ENCODE measurements at places on chromosomes 2 and 18.

GRCh38 chr18:45557287-45557686 lies 58.0 kb upstream of the SLC14A2 start:
- DNase-seq = no peak

DNA sequence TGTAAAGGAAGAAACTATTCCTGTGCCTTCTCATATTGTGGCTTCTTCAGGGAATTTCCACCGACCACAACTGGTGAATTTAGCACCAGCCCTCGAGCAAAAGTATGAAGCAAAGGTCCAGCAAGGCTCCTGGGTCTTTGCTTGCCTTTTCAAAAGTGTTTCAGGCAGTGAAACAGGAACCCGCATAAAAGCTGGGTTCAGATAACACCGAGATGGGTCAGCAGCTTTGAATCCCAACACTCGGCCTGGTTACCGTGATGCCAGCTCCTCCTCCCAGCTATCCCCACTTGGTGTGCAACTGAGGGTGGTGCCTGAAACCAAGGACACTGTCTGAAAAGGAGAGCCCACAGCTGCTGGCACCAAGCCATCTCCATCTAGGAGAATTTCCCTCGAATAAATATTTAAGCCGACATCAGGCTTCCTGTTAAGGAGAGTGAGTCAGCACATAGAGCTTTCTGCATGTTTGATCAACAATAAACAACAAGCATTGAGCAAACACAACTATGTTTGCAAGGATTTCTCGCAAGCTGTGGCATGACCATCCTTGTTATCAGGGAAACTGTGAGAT lies 69.5 kb downstream of the ANTXR1 start:
- DNase-seq = no peak

DNA sequence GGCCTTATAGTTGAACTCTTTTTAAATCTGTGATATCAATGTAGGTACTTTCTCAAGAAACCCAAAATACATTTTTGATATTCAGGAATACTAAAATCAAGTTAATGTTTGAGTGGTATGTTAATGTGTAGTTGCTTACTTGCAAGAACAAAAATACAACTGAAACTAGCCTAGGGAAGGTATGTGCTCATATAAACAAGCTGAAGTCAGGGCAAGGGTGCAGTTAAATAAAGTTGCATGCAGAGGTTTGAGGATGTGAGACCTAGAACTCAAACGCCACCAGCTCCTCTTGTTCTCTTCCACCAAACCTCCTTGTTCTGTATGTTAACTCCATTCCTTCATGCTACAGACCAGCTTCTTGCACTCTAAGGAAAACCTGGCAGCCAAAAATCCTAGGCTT lies 388.3 kb upstream of the SMIM21 start:
- DNase-seq = no peak

DNA sequence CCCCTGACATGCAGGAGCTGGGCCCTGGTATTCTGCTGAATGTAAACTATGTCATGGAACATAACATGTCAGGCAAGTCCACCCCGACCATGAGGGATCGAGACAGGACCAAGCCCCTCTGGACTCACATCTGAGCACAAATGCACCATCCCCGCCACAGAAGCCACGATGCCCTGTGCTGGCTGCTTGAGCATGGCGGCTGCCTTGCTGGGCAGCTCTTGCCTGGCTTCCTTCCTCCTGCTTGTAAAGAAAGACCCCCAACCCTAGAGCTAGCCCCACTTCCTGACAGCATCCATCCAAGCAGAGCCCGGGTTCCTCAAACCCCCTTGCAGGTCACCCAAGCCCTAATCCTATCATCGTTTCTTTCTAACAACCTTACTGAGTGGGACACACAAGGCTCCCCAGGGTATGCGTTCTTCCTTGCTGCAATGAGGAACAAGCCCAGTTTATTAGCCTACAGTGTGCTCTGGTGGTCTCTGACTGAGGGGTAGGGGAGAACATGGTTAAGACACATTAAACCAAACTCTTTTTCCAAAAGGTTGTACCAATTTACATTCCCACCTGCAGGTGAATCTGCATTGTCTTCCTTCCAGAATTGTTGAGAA lies 26.6 kb downstream of the PTPN18 start:
- DNase-seq = no peak

- DNase-seq = no peak
Measured at GRCh38 chr2:166373105-166373504, 2.6 kb downstream of the SCN9A start.

- no peak for DNase-seq
Measured at GRCh38 chr18:5424903-5425664, 118.7 kb downstream of the EPB41L3 start.

GRCh38 chr2:208607694-208608093 lies 201.1 kb downstream of the PTH2R start:
- no peak for DNase-seq

- DNase-seq = no peak
Measured at GRCh38 chr2:37550190-37550589, 121.3 kb downstream of the CDC42EP3 start.

All from activated CD8-positive, alpha-beta memory T cell treated with anti-CD3 and anti-CD28 coated beads, Interleukin-2, amount 10 ng/mL, durations not matched to agents 7 days and 5 days (primary cell).